ENCODE measurements at places on chromosomes 2 and 18.

DNA sequence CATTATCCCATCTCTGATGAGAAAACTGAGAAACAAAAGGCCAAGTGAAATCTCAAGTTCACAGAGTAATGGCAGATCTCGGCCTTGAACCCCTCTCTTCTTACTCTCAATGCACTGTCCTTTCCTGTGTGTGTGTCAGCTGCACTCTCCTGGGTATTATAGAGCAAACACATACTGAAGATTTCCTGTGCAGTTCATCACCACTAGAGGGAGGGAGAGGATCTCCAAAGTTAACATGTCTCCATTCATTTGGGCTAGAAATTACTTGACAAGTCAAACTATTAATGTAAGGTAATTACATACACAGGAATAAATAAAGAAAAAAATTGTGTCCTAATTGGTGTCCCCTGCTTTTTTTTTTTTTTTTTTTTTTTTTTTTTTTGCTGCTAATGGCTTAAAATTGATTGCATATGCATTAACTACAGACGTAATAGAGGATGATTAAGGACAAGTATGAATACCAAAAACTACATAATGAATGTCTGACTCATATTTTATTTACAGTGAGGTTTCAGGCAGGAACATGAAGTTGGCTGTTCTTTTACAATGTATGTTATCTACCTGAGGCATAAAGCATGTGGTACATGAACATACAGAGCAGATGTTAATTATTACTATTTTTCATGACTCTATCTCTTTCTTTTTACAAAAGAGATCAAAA, 269.2 kb downstream of the NYAP2 start:
- DNase-seq: peak; percentile 18
- no peak overlapping the region for H3K27ac ChIP-seq
- no peaks in the 10 kb centered on the region for H3K27me3 ChIP-seq
- no peak overlapping the region for H3K4me3 ChIP-seq

GRCh38 chr2:206713746-206714145, 4.5 kb downstream of the DYTN start:
- no peak overlapping the region for H3K27ac ChIP-seq
- H3K4me1 ChIP-seq: no peaks in the 10 kb centered on the region
- H3K27me3 ChIP-seq: peaks cover 2% of the 10 kb centered on the region
- no peaks in the 10 kb centered on the region for H3K36me3 ChIP-seq
- no peak overlapping the region for H3K4me3 ChIP-seq
- no peak for DNase-seq

- no peak overlapping the region for H3K4me3 ChIP-seq
- no peaks in the 10 kb centered on the region for H3K27me3 ChIP-seq
- H3K4me1 ChIP-seq: no peaks in the 10 kb centered on the region
- no peak overlapping the region for H3K27ac ChIP-seq
- peaks cover 23% of the 10 kb centered on the region for H3K36me3 ChIP-seq
Measured at GRCh38 chr2:135650721-135651120, 90.9 kb upstream of the UBXN4 start.

DNA sequence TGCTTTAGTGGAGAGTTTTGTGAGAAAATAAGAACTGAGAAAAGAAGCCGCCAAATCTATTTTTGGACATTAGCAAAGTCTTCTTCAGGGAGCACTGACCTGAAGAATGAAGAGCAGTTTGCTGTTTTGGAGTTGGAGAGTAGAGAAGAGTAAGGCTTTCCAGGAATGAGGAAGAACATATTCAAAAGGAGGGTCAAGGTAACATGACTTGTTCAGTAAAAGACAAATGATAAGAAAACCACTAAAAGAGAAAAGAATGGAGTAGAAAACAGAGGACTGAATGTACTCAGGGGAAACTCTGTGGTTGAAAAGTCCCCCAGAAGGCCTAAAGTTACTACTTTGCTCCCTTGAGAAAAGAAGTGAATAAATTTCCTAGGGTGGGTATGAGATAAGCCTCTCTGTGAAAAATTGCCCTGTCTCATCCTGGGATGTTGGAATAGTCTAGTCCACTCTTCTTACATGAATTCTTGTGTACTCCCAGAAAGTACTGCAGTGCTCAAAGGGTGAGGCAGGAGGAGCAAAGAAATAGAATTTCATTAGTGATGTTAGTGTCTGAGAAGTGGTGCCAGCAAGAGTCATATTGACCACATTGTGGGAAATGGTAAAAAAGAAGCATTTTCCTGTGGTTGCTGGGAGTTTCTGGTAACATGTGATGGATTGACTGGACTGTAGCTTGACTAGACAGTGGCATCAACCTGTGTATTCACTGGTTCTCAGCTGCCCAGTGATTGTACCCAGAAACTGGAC, 27.8 kb downstream of the MBD5 start:
- no peak overlapping the region for H3K27ac ChIP-seq
- no peaks in the 10 kb centered on the region for H3K4me1 ChIP-seq
- DNase-seq: no peak
- no peaks in the 10 kb centered on the region for H3K27me3 ChIP-seq
- no peak overlapping the region for H3K4me3 ChIP-seq
